ENCODE measurements at places on chromosomes 1 and 21.

DNA sequence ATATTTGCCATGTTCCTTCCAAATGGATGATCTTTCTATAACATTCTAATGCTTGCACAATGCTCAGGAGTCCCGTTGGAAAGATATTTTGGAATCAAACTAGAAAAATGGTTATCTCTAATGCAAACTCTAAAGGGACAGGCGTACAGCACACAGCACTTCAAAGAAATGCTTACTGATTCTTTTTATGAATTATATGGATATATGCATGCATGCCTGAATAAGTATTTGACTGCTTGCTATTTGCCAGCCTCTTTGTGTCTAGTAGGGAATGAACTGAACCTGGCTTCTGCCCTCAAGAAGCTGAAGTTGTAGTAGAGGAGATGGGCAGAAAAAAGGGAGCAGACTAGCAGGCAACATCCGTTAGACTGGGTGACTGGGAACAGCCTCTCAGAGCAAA, 48.1 kb downstream of the PCSK9 start:
- DNase-seq, result no peak

GRCh38 chr1:35210321-35211119, 17.6 kb upstream of the SFPQ start:
- no peak for DNase-seq

DNA sequence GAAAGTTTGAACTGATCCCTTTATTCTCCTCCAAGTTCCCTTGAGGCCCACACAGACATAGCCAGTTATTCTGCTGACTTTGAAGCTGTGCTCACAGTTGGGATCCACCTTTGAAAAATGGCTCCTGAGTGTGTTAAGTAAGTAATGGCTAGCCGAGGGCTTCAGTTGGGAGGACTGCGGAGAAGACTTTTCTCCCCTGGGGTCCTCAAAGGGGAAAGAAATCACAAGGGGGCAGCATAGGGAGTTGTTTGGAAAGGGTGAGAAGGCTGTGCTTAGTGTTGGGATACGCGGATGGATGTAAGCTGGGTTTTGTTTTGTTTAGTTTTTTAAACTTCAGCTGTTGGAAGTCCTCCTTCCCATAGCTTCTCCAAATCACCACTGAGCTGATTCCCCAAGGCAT, 8.3 kb downstream of the PGM1 start:
- no peak for DNase-seq

DNA sequence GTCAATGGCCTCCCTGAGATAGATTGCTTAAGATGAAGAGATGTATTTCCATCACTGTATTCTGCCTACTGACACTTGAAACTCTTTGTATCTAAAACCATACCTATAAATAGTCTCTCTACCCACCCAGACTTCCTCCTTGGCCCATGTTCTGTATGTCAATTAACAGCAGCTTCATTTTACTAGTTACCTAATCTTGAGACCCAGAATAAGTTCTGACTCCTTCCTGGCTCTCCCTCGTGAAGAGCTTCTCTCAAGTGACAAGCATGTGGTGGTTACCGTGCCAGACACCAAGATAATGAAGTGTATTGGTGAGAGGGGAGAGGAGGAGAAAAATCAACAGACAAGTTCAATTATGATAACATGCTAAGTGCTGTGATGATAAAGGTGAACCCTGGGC, 128.8 kb upstream of the RAVER2 start:
- no peak for DNase-seq

DNA sequence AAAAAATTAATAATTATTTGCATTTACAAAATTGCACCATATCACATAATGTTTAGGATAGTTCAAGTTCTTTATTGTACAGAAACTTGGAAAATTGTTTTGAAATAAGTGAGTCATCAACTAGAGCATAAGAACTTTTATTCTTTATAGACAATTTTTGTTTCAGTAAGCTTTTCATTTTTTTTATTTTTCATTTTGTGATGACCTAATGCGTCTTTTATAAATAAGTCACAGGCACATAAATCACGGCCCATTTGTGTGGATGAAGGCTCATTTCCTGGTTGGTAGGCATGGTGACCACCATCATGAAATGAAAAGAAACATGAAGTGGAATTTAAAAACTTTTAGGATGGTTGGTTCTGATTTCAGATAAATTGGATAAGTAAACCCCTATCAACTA, 39.3 kb downstream of the SPAG17 start:
- no peak for DNase-seq

- DNase-seq, result no peak
Measured at GRCh38 chr1:178727014-178727895, 2.2 kb downstream of the RALGPS2 start.

- DNase-seq, result no peak
Measured at GRCh38 chr1:197921235-197922069, 4.3 kb downstream of the LHX9 start.

DNA sequence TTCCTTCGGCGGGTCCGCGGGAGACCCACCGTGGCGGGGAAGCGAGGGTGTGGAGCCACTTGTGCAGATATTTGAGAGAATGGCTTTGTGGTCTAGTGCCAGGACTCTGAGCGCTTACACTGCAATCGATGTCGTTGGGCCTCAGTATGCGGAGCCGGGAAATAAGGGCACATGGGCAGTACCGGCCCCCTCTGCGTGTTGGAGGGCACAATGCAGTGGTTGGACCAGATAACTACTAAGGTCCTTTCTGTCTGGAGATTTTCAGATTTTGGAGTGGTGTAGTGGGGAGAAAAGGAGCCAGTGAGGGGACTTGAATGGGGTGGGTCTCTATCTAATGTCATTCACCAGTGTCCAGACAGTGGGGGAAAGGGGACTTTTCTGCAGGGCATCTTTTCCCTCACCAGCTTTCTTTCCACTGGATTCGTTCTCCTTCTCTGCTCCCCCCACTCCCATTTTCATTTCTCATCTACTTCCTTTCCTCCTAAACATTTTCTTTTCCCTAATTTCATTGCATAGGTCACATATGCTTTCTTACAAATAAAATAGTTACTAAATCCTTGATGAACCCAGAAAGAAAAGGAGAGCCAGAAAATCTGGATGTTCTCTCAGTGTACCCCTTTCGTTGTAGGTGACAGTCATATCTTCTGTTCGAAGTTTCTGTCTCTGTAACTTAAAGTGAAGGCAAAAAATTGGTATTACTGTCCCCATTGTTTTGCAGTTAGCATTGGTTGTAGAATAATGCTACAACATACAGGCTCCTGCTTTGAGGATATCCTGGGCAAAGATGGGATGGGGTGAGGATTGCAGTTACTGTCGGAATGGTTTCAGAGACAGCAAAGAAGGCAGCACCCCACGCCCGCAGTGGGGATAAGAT, 1.4 kb downstream of the ATF3 start:
- no peak for DNase-seq

DNA sequence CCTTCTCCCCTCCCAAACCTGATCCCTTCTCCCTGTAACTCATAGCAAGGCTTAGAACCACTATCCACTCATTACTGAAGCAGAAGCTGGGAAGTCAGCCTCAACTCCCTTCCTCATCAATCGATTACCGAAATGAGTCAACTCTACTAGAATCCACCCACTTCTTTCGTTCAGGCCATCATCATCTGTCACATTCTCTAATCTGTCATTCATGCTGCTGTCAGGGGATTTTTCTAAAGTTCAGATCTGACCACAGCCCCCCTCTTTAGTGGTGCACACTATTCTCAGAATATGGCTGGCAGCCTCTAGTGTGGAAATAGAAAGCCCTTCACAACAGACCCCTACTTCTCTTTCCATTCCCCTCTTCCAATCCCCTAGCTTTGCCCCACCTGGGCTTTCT, 5.1 kb downstream of the NT5C1A start:
- no peak for DNase-seq

- no peak for DNase-seq
Measured at GRCh38 chr1:103945774-103946173, 196.1 kb downstream of the AMY1C start.

DNA sequence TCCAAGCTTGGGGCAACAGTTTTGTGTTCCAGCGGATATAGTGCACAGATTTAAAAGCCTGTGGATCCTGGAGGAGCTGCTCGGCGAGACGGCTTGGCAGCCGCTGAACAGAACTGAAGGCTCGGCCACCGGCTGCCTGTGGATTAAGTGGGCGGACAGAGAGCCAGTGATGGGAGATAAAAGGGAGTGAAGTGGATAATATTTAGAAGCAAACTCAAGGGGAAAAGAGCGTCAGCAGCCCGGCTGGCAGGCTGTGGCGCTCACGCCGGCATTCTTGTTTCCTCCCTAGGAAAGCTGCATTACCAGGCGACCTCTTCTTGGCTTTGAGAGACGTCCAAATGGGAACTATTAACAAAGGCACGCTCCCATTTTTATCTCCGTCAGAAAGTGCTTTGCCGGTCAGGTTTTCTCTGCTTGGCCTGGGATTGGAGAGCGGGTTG, 10.4 kb downstream of the TRABD2B start:
- DNase-seq, result no peak
